Fibroblast of skin of right biceps (primary cell): ENCODE measurements at places on chromosomes 5 and 9.

GRCh38 chr9:116157436-116158138 lies 4.0 kb downstream of the PAPPA start:
- DNase-seq, result peak; percentile 74

DNA sequence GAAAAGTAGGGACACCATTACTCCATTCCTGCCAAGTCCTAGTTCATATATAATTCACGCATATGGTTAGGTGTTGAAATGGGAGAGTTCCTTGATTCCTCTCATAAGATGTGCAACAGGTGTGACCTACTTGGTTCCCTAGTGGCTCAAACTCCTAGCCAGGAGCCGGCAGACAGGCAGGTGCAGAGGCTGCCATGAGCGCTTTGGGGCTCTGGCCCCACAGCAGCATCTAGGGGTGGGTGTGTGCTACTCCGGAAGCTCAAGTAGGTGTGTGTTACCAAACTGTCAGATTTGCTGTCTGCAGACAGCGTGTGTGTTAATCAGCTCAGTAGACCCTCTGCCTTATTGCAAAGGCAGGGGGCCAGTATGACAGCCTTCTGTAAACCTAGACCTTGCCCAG lies 1652.4 kb upstream of the ACO1 start:
- no peak for DNase-seq

DNA sequence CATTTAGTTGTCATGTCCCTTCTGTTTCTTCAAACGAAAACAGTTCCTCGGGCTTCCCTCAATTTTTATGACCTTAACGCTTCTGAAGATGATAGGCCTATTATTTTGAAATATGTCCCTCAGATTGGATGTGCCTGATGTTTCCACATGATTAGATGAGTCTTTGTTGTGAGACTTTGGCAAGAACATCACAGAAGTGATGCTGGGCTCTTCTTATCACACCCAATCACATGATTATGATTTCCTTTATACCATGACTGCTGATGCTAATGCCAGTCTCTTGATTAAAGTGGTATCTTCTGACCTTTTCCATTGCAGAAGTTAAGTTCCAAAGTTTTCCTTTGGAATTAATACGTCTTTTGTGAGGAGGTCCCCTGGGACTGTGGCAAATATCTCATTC lies 175.7 kb downstream of the SAXO1 start:
- no peak for DNase-seq

DNA sequence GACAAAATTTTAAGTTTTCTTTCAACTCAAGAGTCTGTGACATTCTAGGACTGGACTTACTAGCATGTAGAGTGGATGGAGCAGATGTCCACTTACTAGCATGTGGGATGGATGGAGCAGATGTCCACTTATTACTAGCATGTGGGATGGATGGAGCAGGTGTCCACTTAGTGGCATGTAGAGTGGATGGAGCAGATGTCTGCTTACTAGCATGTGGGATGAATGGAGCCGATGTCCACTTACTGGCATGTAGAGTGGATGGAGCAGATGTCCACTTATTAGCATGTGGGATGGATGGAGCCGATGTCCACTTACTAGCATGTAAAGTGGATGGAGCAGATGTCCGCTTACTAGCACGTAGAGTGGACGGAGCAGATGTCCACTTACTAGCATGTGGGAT lies 2.4 kb downstream of the SLC36A1 start:
- DNase-seq, result no peak

GRCh38 chr5:136194576-136194975 lies 1.6 kb upstream of the SMIM32 start:
- DNase-seq, result no peak

DNA sequence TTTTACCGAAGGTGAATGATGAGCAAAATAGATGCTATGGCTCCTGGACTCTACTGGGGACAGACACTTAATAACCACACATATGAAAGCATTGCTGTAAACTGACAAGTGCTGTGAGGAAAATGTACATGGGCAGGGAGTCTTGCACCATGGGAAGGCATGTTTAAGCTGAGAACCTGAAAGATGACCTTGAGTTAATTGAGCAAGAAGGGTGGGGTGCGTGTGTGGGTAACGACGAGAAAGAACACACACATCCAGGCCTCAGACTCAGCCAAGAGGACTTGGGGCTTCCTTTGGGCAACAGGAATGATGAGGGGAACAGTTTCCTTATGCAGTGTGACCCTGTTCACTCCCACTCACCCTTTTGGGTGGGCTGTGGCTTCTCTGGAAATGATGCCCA lies 73.1 kb downstream of the HSPA4 start:
- DNase-seq, result no peak

GRCh38 chr9:71171517-71171916 lies 50.1 kb upstream of the TRPM3 start:
- no peak for DNase-seq

GRCh38 chr5:72133212-72133990 lies 26.1 kb downstream of the MAP1B start:
- peak; percentile 82 for DNase-seq

DNA sequence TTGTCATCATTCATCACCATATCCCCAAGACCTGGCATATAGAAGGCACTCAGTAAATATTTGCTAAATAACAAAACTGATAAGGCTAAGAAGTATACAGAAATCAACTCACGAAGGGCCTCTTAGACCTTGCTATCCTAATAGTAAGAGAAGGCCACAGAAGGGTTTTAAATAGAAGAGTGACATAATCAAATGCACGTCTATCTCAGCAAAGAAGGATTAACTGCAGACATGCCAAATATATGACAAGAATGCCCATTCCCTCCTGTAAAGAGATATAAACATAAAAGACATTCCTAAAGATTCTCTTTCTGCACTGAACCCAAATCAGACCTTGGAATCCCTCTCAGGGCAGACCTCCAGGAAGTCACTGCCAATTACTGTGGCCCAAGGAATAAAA lies 34.1 kb downstream of the ECPAS start:
- DNase-seq, result no peak

GRCh38 chr5:97750576-97750975 lies 567.5 kb upstream of the RIOK2 start:
- DNase-seq, result no peak

GRCh38 chr5:175328687-175329086 lies 115.3 kb downstream of the DRD1 start:
- DNase-seq, result no peak

DNA sequence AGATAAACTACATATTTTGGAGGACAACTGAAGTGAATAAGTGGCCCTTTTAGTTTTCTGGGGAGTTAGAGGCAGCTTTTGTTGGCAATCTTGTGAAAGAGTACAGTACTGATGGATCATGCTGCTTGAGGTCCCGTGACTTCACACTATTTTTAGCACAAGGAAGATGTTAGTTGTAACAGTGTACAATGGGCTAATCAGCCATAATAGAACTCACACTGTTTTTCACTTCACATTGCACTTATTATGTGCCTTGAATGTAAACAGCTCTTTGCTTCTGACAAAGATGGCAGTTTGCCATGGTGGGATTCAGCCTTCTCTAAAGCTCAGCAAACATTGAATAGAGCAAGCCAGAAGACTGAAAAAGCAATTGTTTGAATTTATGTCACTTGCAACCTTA lies 176.7 kb upstream of the ZNF608 start:
- DNase-seq, result peak; percentile 18

DNA sequence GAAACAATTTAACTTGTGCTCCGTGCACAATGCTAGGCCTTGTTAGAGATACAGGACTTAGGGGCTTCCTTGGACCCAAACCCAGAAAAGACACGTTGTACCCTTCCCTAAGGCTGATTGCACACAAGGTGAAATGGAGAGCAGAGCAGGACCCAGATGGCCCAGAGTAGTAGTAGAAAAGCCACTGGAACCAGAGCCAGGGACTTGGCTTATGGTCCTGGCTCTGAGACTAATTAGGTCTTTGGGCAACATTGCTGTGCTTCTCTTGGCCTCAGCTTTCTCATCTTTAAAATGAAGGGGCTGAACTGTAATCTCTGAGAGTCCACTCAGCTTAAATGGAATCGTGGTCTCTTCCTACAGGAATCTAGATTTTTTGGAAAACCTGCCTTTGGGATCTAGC lies 42.3 kb downstream of the EBF1 start:
- no peak for DNase-seq

- DNase-seq, result no peak
These were observed 31.1 kb downstream of the RASA1 start for GRCh38 chr5:87298692-87299362.

DNA sequence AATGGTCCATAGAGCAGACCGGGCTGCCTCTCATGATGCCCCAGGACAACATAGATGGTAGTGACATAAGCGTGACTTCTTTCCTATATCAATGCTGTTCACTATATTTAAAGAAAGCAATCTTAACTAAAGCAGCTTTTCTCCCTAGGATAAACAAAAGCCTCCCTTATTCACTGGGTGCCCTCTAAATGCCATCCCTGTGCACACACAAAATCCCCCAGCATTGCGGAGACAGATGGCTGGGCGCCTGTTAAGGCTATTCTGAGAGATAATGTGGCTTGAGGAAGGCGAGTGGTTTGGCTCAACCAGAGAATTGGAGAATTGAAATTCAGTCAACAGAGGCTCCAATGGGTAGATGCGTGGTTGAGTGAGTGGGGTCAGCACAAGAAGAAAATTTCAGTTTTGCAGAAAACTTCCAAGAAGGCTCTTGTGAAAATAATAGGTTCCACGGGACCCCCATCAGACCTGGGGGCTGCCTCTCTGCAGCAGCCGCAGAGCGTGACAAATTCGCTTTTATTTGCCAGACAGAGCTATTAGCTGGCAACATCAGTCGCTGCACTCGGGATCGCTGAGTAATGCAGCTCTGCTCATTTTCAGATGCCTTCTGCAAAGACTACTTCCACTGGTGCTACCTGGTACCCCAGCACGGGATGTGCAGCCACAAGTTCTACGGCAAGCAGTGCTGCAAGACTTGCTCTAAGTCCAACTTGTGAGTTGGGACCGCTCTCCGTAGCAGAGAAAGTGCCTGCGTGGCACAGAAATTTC lies 103.9 kb upstream of the ICE1 start:
- no peak for DNase-seq

- no peak for DNase-seq
These were observed 82.9 kb downstream of the PJA2 start for GRCh38 chr5:109326919-109327318.

DNA sequence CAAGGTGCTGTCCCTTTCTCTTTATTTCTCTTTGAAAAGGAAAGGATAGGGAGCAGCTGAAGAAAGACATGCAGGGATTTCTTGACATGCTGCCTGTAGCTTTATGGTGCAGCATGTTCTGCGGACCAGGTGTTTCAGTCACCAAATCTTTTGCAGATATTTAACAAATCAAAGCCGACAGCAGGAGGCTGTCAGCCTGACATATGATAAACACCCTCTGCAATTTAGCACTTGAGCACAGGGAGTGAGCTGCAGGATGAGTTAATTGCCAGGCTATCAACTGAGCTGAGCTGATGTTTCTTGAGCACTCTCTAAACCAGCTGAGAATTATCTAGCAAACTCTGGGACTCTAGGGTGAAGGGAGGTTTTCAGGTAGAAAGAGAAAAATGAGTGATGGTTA lies 212.8 kb upstream of the ATP10B start:
- no peak for DNase-seq

- no peak for DNase-seq
These were observed 78.5 kb upstream of the CACNA1B start for GRCh38 chr9:137798901-137799629.

DNA sequence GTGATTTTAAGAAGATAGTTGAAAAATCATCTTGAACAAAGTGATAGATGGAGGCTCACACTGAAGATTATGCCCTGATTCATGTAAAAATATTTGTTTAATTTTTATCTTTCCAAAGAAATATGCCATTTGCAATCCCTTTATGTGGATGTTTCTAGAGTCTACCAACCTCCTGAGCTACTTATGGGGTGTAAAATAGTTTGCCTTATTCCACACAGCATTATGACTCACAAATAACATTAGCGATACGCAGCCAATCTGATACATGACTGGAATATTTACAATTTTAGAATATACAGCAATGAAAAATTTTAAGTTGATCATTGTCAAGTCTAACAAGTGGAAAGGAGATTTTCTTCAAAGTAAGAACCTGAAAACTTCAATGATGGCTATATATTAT lies 327.5 kb downstream of the EDIL3 start:
- no peak for DNase-seq

DNA sequence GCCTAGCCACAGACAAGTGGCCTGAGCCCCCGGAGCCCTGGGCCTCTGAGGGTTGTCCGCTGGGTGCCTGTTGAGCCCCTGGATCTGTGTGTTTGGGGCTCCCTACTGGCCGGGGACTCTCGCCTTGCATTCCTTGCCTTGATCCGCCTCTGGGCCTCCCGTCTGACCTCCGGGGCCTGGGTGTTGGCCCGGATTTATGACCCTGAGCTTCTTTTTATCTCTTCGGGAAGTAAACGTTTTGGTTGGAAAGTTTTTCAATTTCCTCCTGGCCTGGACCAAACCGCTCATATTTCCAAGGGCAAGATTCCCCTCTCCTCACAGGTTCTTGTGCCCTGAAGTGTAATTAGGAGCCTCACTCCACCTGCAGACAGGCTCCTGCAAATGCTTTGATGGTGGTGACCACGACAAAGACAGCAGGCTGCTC lies 69.3 kb upstream of the EGFLAM start:
- no peak for DNase-seq

DNA sequence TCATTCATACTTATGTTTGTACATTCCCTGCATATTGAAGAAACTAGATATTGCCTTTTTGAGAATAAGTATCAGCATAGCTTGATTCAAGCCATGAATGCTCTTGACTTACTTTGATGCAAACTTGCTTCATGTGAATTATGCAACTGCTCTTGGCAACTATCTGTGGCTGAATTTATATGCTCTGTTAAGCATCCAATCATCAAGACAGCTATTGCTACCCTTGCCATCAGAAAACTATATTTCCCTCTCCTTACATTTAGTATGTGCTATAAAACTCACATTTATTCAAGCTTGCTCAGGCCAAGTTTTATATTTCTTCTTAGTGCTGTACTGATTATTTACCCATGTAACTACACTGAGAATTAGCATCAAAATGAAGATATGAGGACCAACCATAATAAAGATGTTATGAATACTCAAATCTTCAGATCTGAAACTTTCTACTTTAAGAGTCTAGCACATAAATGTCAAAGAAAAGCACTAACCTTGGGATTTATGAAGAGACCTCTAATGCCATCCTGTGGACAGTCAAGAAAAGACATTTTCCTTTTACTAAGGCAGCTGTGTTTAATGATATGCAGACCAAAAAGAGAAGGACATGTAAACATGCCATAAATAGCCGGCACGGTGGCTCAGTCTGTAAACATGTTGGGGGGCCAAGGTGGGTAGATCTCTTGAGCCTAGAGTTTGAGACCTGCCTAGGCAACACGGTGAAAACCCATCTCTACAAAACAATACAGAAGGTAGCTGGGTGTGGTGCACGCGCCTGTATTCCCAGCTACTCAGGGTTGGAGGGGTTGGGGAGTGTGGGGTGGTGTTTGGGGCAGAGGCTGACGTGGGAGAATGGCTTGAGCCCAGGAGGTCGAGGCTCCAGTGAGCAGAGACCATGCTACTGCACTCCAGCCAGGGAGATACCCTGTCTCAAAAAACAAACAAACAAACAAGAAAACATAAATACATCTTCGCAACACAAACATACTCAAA lies 267.0 kb upstream of the TYRP1 start:
- DNase-seq, result peak; percentile 2

GRCh38 chr9:114280636-114281472 lies 42.0 kb upstream of the ORM1 start:
- DNase-seq, result peak; percentile 89

- DNase-seq, result peak; percentile 33
These were observed 650 bp downstream of the FRMD3 start for GRCh38 chr9:83537331-83538171.

- DNase-seq, result no peak
These were observed 116.7 kb upstream of the EGFLAM start for GRCh38 chr5:38141665-38142064.

GRCh38 chr5:170176916-170177315 lies 55.9 kb upstream of the C5orf58 start:
- DNase-seq, result no peak
